Kidney epithelial cell (primary cell): ENCODE measurements at places on chromosomes 6 and 20. TPM values are rescaled to one million over a fixed set of nuclear protein-coding genes. Genes with fewer than 3 reads are reported as not detected.

DNA sequence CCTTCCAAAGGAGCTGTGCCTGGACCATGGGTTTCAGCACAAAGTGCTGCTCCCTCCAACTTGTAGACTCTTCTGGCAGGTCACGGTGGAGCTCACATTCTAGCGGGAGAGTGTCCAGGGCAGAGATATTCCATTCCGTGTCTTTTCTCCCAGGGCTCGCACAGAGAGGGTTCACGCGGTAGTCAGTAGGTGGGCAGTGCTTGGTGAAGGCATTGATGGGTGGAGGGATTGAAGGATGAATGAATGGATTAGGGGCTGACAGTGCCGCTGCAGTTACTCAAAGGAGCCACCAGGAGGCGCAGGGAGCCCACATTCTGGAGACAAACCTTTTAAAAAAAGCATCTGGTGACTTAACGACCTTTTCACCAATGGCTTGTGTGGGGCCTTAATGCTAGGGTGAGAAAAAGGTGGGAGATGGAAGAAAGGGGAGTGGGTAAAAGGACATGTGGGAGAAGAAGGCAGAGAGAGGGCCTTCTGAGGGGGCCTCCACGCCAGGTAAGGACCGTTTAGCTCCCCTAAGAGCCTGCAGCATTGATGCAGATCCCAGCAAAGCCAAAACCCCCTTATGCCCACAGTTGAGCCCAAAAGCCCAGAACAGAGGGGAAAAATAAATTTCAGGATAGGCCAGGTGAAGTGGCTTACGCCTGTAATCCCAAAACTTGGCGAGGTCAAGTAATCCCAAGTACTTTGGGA is 17.5 kb upstream of the FAM110A start:
- no peak for DNase-seq

DNA sequence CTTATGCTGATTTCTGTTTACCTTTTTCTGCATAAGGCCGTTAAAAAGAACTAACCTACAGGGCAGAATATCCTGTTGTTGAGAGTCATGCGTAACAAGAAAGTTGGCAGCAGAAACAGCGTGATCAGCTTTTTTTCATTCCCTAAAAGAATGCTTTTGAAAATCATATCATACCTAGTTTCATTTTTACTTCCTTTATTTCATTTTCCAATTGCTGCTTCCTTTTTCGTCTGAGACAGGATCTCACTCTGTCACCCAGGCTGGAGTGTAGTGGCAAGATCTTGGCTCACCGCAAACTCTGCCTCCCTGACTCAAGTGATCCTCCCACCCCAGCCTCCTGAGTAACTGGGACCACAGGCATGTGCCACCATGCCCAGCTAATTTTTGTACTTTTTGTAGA is 4.1 kb downstream of the CALHM6 start:
- DNase-seq = no peak

DNA sequence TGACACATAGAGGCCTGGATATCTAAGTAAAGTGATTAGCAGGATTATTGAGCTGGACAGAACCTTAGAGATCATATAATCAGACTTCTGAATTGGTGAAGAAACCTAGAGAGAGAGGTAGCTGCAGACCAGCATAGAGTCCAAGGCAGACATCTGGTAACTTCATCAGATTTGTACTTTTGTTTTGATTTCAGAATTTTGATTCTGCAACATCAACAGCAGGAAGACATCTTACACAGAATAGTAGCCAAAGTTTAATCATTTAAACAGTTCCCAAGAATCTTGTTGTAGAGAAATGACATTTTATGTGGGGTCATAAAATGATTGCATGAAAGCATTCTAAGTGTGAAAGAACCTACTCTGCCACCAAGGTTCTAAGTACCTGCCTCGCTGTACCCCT is 39.4 kb downstream of the RPRD1B start:
- no peak for DNase-seq

DNA sequence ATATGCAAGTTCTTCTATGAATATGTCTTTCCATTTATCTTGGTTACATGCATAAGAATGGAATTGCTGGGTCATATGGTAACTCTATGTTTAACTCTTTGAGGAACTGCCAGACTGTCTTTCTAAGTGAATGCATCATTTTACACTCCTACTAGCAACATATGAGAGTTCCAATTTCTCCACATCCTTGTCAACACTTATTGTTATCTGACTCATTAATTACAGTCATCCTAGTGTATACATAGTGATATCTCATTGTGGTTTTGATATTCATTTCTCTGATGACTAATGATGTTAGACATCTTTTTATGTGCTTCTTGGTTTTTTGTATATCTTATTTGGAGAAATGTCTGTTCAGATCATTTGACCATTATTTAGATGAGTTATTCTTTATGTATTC is 96.7 kb upstream of the LAMP5 start:
- DNase-seq = no peak

- no peak for DNase-seq
Measured at GRCh38 chr6:170137176-170137891, 153.5 kb downstream of the DLL1 start.

GRCh38 chr6:105892577-105893262 is 193.4 kb upstream of the PRDM1 start:
- DNase-seq = no peak

DNA sequence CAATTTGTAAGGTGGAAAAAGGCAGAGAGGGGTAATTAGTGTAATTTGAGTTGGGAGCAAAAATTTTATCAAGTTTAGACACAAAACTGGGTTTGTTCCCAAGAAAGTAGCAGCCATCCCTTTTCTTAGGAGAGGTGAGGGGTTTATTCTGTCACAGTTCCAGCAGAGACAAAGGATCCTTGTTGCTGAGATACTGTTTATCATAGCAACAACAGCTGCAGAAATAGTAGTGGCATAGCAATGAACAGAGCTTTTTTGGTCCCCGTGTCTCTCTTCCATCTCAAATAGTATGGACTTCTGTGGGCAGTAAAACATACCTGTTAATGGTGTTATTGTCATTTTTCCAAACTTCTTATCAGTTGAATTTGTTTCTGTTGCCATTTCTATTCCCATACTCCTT is 23.9 kb downstream of the ZKSCAN8 start:
- DNase-seq = no peak

- no peak for DNase-seq
Measured at GRCh38 chr20:41154436-41155176, 17.3 kb downstream of the PLCG1 start.

DNA sequence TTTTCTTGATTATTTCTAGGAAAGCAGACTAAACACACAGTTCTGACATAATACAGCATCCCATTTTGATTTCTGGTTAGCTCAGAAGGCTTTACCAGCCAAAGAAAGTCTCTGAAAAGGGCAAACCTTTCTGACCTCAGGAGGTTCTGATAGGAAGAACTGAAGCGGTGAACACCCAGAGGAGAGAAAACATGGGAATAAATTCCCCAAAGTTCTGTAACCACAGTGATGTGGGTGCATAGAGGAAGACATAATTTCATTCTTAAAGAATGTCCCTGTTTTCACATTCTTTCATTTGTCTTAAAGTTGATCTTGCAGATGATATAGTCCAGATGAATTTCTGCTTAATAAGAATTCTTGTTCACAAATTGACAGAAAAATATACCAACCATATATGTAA is 60.3 kb downstream of the RSPO3 start:
- DNase-seq = no peak

SLC35B3 gene
- 14.0 and 17.5 TPM in 2 replicates for total RNA-seq
